ENCODE measurements at places on chromosomes 5 and 9. TPM values are rescaled to one million over a fixed set of nuclear protein-coding genes. Genes with fewer than 3 reads are reported as not detected.

The HMMR gene
- 24.6 TPM for polyA plus RNA-seq

GRCh38 chr5:93580927-93581445 is at the start of gene NR2F1-AS1:
TSS of gene NR2F1-AS1 (minus strand) at chr5:93581219.
- DNase-seq = no peak

The WDR38 gene
- polyA plus RNA-seq = 0.37 TPM

- no peak for DNase-seq
Observed at GRCh38 chr9:78248635-78249034, 12.8 kb downstream of the CEP78 start.

- no peak for DNase-seq
Observed at GRCh38 chr9:8085986-8086385, 286.4 kb upstream of the DMAC1 start.

GRCh38 chr9:72173080-72173479 is 23.8 kb downstream of the GDA start:
- DNase-seq = no peak

The DMAC1 gene
- polyA plus RNA-seq = 97.1 TPM

DNA sequence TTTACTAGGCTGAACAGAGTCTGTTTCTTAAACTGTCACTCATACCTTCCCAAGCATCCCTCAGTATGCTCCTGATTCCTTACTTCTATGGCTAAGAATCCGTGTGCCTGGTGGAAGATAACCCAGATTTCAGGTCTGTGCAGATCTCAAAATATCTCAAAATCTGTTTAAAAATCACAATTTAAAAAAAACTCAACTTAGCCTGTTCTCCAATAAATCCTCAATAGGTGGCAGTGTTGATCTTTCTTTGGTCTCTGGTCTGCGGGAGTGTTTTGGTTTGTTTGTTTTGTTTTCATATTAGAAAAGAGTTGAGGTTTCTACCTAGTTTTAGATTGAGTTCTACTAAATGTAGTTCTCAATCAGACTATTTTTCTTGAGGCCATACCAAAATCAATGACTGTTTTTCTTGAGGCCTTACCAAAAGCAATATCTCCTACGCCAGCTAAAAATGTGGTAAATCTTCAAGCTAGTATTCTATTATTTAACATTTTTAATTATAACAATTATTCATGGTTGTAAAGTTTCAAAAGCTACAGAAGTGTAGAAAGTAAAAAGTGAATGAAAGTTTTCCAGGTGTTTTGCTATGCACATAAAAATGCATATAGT is 57.9 kb downstream of the TGFBR1 start:
- no peak for DNase-seq

DNA sequence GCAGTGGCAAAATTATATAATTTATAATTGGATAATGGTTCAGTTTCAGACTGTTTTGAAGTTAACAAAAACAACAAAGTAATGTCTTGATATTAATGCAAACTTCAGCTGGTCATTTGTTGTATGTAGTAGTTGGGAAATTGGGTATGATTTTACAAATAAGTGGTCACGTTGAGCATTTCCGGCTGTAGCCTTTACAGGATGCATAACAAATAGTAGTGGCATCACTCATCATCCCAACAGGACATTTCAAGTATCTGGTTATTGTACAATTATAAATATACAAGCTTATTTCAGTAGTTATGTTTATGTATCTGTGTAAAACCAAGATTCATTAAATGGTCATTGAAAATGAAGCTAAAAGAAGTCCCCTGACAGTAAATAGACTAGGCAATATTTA is 72.9 kb downstream of the SMIM15 start:
- no peak for DNase-seq

DNA sequence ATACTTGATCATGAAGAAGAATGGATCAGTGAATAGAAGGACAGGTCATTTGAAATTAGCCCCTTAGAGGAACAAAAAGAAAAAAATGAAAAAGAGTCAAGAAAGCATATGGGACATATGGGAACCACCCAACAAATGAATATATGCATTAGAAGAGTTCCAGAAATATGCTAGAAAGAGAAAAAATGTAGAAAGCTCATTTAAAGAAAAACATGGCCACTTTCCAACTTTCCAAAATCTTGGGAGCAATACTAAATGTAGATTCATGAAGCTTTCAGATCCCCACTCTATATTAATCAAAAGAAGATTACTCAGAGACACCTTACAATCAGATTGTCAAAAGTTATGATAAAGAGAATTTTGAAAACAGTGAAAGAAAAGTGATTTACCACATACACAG is 334.8 kb upstream of the NMUR2 start:
- no peak for DNase-seq

- no peak for DNase-seq
Observed at GRCh38 chr9:79408617-79409016, 163.1 kb upstream of the TLE4 start.

- no peak for DNase-seq
Observed at GRCh38 chr5:58565033-58565432, 17.8 kb upstream of the RAB3C start.

DNA sequence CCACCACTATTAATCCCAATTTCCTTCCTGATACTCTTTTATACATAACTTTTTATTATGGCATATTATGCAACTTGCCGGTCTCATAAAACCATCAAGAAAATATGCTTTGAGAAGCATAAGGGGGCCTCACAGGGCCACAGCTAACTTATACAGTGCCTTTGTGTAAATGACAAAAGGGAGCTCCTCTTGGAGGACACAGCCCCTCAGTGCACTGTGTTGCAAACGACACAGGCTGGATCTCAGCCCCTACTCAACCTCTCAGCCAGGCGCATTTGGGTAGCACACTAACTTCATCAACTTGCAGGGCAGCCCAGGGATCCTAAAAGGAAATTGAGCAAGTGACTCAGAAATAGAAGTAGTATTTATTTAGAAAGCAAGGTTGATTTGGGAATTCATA is 35.4 kb downstream of the RIGI start:
- DNase-seq = peak; percentile 10

The LECT2 gene
- 0.79 TPM for polyA plus RNA-seq

The ALDH7A1 gene
- polyA plus RNA-seq = 172 TPM

The PCDHA7 gene
- polyA plus RNA-seq = 0.47 TPM

The ARL14EPL gene
- not detected for polyA plus RNA-seq

- DNase-seq = no peak
Observed at GRCh38 chr5:178502401-178503100, 87.6 kb downstream of the COL23A1 start.

- DNase-seq = no peak
Observed at GRCh38 chr5:74866596-74867162, 492 bp upstream of the FAM169A start.

The ESM1 gene
- polyA plus RNA-seq = 13.3 TPM

- no peak for DNase-seq
Observed at GRCh38 chr9:9778293-9778692, 834.5 kb downstream of the PTPRD start.

DNA sequence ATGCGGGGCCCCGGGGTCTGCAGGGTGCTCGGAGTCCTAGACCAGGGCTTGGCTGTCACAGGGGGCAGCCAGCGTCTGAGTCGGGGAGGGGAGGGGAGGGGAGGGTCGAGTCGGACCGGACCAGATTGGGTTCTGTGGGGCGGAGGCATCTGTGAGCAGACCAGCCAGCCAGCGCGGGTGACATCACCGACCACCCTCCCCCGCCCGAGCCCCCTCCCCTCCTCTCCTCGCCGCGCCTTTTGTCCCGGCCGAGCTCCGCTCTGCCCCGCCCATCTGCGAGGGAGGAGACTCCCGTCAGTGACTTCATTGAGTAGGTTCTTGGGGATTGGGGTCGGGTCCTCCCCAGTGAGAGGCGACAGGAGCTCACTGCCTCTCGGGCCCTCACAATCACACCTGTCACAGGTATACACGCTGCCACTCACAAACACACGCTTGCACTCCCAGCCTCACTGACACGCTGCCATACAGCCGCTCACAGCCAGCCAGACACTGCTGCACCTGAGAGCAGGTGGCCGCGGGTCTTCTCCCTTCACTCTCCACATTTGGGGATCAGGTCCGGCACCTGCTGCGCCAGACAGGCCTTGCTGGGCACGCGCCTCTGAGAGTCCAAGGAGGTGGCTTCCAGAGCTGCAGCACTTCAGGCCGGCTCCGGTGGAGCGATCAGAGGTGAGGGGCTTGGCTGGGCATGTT is 546 bp downstream of the DNAJB5 start:
- no peak for DNase-seq

- DNase-seq = no peak
Observed at GRCh38 chr5:82403026-82403425, 124.9 kb upstream of the RPS23 start.

The VCAN gene
- 351 TPM for polyA plus RNA-seq

Data from right renal cortex interstitium (tissue), 3 donors.